ENCODE measurements at places on chromosomes 11 and 22.

- no peak for DNase-seq
These were observed 116.6 kb upstream of the NARS2 start for GRCh38 chr11:78691215-78691614.

DNA sequence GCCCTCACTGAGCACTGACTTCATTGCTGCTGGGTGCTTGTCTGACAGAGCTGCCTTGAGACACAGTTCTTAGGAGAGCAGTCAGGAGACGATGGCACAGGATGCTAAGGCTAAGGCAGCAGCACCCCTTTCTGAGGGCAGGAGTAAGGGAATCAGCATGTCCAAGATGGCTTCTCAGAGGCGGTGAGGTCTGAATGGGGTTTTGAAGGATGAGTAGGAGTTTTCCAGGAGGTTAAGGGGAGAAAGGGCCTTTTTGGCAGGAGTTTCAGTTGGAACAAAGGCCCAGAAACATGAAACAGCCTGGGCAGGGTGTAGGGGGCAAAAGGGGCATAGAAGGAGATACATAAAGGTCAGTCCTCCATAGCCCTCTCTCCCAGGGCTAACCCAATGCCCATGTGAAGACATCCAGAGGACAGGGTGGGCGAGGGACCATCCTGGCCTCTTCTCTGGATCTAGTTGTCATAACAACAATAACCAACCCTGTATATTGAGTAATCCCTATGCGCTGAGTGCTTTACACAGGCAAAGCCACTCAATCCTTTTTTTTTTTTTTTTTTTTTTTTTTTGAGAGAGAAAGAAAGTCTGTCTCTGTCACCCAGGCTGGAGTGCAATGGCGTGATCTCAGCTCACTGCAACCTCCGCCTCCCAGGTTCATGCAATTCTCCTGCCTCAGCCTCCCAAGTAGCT is 19.0 kb downstream of the CYTH4 start:
- DNase-seq, result no peak

DNA sequence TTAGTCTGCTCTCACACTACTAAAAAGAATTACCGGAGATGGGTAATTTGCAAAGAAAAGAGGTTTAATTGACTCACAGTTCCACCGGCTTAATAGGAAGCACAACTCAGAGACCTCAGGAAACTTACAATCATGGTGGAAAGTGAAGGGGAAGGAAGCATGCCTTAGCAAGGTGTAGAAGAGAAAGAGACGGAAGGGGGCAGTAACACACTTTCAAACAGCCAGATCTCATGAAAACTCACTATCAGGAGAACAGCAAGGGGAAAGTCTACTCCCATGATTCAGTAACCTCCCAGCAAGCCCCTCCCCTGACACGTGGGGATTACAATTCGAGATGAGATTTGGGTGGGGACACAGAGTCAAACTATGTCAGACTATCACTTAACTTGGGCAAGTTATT is 236.6 kb upstream of the ANO3 start:
- peak; percentile 2 for DNase-seq

- DNase-seq, result no peak
These were observed at the start of gene CD6 for GRCh38 chr11:60971520-60971919. Gene CD6 (plus strand): TSS chr11:60971680. CDS start chr11:60971866, 186 bp downstream.

DNA sequence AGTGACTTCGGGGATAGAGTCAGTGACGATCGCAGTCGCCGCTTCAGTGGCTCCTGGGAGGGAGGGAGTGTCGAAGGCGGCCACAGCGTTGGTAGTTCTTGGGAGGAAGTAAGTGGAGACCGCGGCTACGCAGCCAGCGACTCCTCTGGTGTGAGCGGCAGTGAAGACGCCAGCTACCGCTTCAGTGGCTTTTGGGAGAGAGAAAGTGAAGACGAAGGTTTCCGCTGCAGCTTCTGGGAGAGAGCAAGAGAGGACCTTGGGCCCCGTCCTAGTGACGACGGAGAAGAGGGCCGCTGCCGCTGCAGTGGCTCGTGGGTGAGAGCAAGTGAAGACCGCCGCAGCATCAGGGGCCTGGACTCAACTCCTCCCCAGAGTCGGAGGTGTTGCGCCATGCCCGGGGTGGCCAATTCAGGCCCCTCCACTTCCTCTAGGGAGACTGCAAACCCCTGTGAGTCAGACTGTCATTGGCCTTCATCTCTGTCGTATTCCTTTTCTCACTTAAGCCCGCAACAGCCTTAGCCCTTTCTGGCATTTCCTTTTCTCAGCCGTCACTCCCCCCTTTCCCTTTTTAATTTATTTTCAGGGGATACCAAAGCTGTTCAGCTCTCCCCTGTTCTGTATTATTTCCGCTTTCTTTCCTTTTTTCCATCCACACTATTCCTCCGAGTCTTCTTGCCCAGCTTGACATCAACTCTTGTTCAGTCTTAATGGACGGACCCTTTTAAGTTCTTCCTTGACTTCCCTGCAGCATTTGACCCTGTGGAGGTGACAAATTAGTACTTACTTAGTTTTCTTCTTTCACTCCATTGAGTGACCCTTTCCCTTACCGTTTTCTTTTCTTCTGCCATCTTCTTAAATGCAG is 1.0 kb downstream of the ANKRD42 start:
- peak; percentile 38 for DNase-seq

DNA sequence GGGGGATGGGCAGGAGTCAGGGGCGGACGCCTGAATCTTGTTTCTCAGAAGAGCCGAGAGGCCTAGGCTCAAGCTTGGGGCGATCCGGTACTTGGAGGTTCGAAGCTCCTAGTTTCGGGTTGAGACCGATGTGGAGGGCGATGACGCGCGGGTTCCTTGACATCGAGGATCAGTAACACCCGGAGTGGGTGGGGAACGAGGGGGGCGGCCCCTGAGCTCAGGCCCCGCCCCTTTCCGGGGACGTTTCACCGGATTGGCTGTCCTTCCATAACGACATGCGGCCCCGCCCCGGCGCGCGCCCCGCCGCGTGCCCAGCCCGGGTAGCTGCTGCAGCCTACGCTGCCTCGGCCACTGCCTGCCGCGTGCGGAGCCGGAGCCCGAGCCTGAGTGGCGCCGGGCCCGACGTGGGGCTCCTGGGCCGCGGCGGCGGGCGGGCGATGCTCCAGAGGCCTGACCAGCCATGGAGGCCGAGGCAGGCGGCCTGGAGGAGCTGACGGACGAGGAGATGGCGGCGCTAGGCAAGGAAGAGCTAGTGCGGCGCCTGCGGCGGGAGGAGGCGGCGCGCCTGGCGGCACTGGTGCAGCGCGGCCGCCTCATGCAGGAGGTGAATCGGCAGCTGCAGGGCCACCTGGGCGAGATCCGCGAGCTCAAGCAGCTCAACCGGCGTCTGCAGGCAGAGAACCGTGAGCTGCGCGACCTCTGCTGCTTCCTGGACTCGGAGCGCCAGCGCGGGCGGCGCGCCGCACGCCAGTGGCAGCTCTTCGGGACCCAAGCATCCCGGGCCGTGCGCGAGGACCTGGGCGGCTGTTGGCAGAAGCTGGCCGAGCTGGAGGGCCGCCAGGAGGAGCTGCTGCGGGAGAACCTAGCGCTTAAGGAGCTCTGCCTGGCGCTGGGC is at the start of gene CCDC85B:
CCDC85B (plus strand) TSS at position 350 of the 895 bp plus-strand sequence; CDS start at position 461, 111 bp downstream.
- DNase-seq, result peak; percentile 84

DNA sequence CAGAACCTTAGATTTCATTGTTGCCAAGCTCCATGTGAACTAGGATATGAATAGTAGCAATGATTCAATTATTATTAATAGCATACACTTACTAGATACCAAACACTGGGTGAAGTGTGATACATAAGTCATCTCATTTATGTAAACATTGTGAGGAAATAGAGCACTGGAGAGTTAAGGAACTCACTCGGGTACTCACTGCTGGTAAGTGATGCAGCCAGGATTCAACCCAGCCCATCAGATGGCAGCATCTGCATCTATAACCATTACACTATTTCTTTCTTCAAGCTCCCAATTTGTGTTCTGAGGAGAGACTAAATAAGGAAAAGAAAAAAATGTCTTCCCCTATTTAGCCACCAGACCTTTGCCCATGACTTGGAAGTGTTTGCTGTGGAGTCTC is 10.2 kb upstream of the ALG8 start:
- DNase-seq, result no peak

- peak; percentile 90 for DNase-seq
These were observed 6.8 kb upstream of the CHKA start for GRCh38 chr11:68127714-68128681.

DNA sequence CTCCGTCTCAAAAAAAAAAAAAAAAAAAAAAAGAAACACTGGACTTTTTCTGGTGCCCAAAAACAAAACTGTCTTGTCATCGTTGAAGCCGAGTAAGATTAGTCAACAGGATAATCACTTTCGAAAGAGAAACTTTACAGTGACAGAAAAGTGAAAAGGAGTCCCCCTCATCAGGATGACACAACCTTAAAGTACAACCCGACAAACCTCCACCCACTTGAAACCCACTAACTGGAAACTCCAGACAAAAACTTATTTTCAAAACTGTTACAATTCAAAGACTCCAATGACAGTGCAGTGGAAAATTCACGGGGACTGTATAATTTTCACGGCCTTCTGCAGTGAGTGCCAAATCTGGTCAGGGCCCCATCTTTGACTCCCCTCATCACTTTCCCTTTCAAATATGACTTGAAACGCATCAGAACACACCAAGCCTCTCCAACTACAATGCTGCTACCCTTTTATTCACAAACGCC is 1.3 kb downstream of the DENND5A start:
- peak; percentile 43 for DNase-seq

- DNase-seq, result no peak
These were observed 32.3 kb upstream of the OR56A1 start for GRCh38 chr11:6062691-6063358.

DNA sequence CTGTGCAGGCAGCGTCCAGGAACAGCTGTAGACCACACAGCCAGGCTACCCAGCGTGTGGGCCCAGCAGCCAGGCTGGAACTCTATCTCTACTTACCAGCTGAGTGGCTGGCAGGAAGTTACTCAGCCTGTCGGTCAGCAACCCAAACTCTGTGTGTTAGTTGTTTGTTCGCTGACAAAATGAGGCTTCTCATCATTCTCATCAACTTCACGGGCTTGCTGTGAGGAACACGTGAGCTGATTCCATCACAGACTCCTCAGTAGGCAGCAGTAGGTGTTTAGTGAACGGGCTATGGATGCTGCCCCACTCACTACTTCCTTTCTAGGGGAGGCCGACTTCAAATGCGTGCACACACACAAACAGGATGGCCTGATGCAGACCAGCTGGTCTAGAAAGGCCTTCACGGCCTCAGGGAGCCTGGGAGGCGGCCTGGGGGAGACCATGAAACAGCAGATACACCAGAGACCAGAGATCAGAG is 830 bp upstream of the SPDYC start:
- no peak for DNase-seq

DNA sequence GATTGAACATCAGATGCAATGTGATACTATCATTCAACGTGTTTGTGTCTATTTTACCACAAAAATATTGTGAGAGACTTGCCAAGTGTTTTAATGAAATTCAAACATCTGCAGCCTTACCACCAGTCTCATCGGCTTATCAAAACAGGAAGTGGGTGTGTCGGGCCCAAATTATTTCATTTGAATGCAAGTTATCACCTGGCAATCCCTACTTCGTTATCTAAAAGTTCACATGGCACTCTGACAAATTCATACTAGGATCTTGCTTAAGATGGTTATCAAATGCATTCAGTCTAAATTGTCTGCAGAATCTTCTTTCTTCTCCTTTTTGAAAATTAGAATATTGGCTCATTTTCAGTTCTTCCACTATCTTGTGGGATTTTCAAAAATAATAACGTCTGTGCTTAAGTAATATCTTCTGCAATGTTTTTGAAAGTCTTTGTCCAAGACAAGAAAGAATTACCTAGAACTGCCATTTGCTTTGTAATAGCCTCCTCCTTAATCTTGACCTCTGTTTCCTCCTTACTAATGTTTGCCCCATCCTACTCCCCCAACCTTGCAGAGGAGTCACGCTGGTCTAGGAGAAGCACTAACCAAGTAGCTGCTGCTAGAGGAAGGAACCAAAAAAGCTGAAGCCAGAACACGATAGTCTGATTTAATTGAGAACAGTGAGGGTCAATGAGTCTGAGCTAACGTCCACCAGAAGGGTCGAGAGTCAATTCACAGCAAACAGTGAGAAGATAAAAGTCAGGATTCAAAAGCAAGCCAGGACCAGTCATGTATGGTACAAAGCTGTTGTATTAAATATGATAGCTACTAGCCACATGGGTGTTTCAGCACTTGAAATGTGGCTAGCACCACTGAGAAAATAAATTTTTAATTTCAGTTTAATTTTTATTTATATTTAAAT is 10.2 kb upstream of the BIRC3 start:
- no peak for DNase-seq

DNA sequence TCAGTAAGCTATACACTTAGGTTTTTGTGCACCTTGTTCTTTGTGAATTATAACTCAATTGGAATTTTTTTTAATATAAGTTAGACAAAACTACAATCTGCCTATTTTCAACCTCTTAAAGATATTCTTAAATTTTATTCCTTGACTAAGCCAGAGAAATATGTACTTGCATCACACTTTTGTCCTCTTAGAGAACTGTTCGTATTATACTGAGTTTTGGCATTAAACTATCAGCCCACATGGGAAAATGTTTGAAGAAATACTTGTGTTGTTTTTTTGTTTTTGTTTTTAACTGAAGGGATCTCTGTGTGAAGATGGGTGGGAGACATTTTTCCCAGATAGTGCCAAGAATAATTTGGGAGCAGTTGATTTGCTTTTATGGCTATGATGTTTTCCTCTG is 25.3 kb downstream of the CEP295 start:
- no peak for DNase-seq

Measured in HepG2 (cell line).